ENCODE measurements at places on chromosomes 4 and X.

DNA sequence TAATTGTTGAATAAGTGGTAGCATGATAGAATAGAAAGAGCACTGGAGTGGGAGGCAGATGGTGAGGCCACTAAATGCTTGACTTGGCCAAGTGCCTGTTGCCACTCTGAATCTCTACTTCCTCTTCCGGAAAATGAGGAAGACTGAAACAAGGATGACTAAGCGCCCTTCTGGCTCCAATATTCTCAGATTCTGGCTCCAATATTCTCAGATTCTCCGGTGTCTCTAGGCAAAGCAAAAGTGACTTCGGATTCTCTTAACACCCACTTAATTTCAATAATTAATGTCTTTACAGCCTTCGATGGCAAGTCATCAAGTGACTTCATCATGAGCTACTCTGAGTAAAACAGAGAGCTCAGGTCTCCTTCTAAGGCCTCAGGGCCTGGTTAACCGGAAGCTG is 402.2 kb upstream of the FGF13 start:
- no peak for DNase-seq

GRCh38 chr4:189779281-189779980 is 161.2 kb upstream of the FRG1 start:
- no peak for DNase-seq

DNA sequence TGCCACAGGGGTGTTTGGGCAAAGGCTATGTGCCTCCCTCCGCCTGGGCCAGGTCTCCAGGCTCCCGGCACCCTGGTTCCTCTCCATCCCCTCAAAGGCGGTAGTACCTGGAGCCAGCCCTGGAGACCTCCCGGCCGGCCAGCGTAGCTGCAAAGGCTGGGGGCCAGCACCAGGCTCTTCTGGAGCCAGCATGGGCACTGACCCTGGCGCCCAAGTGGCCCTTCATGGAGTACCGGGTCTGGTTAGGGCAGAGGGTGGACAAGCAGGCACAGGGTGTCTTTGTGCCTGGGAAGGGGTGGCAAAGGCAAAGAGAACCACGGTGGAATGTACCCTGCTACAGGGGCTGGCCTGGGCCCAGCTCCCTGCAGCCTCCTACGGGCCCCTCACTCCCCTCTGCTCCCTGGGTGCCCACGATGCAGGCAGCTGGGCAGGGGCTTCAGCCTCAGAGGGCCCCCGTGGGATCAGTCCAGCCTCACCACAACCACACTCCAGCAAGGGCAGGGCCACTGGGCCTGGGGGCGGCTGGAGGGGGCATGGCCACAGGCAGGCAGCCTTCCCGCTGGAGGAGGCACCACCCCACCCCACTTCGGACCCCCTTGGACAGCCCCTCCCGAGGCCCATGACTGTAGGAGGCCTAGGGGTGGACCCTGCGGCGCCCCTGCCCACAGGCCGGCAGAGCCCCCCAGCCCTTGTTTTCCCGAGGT is 112.9 kb upstream of the NKX1-1 start:
- no peak for DNase-seq

DNA sequence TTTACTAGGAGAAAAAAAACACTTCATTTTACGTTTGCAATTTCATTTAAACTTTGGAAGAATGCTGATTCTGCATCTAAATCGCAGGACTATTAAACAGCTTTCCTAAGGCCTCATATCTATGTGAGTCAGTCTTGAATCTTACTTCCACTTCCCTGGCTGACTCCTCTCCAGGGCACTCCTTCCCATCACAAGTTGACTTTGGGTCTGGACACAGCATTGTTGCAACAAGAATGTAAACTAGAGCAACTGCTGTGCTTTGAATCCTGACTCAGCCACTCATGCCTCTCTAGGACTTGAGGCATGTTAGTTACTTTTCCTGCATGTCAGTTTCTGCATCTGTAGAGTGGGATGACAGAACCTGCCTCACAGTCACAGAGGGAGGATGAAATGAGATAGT is 413.8 kb downstream of the FAT4 start:
- DNase-seq: no peak

DNA sequence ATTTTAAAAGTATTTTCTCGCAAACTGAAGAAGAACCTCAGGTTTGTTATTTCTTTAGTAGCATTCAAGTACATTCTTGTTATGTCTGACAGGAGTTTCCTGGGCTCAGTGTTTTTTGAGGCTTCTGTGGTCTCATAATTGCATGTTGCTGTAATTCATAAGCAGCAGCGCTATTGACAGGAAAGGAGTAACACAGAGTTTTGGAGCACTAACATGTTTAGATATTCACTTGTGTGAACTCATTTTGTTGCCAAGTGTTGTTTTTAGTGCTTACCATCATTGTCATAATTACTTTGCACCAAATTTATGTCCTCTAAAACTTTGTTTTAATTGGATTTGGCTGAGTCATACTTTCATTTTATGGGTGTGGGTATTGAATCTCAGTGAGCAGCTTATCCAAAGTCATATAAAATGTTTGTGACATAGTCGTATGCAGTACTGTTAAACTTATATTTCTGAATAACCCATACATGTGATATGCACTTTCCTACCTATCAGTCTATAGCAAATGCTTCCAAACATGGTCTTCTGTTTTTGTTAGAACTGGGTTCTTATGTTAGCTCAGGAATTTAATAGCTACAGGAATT is 358.7 kb upstream of the CTSO start:
- no peak for DNase-seq

DNA sequence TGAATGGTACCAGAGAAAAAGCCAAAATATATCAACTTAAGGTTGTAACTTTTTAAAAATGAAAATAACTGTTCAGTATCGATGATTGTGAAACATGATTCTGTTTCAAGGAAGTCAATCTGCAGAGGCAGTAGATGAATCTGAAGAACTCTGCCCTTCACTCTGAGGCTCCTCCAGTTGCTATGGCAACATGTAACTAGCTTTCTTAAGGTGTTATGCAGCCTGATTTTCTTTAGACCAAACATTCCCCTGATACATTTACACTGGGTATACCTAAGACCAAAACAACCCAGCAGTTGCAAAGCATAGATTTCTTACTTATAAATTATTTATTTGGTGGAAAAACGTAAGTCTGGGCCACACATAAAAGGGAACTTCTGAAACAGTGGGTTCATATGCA is 133.6 kb upstream of the RASGEF1B start:
- DNase-seq: no peak

- no peak for DNase-seq
Observed at GRCh38 chr4:154492288-154492687, 689 bp upstream of the DCHS2 start.

DNA sequence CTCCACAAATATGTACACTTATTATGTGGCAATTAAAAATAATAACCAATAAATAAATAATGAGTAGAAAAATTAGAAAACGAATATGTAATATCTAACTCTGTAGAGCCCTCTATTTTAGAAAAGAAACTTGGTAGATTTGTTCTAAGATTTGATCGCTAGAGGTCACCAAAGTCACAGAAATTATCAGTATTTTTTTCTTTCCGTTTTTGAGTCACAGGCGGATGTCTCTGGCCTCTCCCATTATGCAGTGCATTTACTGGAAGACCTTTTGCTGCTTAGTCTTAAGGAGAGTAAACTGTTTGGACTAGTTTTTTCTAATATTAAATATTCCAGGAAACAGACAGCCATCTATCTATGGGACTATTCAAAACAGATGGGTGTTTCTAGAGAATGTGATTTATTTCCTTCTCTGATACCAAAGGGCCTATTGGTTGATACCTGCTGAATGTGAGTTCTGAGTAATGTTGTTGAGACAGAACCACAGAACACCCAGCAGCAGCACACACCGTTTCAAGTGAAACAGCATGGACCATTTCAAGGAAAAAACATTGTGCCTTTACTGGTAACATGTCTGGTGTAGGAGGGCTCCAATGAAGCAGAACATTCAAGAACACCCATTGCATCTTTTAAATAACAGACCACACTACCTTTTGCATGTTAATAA is 34.0 kb upstream of the GYPA start:
- DNase-seq: no peak

DNA sequence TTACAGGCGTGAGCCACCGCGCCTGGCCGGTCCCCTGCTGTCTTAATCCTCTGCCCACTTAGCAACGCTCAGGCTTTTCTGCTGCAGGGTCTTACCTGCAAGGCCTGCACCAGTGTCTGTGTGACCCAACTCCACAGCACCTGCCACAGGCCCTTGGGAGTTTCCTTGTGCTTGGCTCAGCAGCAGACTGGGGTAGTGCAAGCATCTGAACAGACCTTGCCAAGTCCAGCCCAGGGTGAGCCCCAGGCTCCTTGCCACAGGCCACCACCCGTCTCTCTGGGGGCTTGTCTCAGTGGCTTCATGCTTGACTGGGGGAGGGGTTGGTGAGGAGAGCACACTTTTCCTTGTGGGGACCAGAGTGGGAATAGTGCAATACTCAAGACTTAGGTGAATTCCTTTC is 87.0 kb downstream of the FAM193A start:
- DNase-seq: no peak

GRCh38 chr4:90317785-90318184 is 190.6 kb downstream of the CCSER1 start:
- no peak for DNase-seq

Measured in stimulated activated CD8-positive, alpha-beta memory T cell treated with anti-CD3 and anti-CD28 coated beads, Interleukin-2, amount 100 ng/mL, for 1 hour (primary cell).